Hematopoietic multipotent progenitor cell treated with erythropoietin and hydrocortisone succinate and interleukin-3 and kit ligand, for 4 days (in vitro differentiated cells): ENCODE measurements at places on chromosomes 11 and 22.
A peak's percentile ranks its signal among the peaks of the same experiment; 100 is the strongest.

- no peak for DNase-seq
Observed at GRCh38 chr22:35134637-35135036, 68.7 kb downstream of the ISX start.

GRCh38 chr11:16382638-16383380 lies 26.5 kb upstream of the SOX6 start:
- no peak for DNase-seq

DNA sequence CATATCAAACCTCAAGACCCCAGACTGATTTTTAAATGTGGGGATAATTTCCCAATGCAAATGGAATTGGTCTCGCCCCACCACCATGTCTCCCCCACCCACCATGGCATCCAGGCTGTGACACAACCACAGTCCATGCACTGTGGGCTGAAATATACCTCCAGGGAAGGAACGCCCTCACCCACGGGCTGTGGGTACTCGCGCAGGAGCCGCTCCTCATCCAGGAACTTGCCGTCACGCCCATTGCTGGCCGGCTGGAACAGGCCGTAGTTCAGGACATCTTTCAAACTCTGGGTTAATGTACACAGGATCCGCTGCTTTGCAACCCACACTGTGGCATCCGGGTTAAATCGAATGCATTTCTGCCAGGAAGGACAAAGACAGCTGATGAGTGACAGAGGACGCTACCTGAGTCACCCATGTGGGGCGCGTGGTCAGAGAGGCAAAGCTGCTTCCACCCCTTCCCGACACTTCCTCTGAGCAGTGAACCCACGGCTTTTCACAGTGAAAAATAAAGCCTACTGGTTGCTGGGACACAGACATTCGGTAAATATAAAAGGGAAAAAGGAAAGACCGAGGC lies 133.6 kb downstream of the SHANK2 start:
- no peak for DNase-seq

DNA sequence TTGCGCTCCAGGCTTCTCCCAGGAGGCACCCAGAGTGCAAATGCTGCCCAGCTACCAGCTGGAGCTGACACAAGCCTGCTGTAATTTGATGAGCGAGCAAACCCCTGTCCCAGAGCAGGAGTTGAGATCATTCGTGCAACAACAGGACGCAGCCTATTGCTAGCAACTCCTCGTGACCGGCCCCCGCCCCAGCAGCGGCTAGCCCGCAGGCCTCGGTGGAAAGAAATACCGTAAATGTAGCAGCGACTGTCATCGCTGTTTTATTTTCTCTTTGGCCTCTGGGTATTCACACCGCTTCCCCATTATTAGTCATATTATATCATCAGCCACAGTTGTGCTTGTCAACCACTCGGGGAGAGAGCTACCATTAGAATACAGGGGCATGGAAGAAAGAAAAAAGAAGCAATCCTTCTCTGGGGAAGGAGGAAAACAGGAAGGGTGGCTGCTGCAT lies 59.2 kb upstream of the ATXN10 start:
- DNase-seq: peak; percentile 39

GRCh38 chr11:56486801-56487200 lies 4.4 kb downstream of the OR5M8 start:
- no peak for DNase-seq

GRCh38 chr11:63832336-63832735 lies 6.6 kb upstream of the MARK2 start:
- DNase-seq: peak; percentile 55

GRCh38 chr11:78338138-78338537 lies 79.5 kb downstream of the GAB2 start:
- DNase-seq: peak; percentile 48

DNA sequence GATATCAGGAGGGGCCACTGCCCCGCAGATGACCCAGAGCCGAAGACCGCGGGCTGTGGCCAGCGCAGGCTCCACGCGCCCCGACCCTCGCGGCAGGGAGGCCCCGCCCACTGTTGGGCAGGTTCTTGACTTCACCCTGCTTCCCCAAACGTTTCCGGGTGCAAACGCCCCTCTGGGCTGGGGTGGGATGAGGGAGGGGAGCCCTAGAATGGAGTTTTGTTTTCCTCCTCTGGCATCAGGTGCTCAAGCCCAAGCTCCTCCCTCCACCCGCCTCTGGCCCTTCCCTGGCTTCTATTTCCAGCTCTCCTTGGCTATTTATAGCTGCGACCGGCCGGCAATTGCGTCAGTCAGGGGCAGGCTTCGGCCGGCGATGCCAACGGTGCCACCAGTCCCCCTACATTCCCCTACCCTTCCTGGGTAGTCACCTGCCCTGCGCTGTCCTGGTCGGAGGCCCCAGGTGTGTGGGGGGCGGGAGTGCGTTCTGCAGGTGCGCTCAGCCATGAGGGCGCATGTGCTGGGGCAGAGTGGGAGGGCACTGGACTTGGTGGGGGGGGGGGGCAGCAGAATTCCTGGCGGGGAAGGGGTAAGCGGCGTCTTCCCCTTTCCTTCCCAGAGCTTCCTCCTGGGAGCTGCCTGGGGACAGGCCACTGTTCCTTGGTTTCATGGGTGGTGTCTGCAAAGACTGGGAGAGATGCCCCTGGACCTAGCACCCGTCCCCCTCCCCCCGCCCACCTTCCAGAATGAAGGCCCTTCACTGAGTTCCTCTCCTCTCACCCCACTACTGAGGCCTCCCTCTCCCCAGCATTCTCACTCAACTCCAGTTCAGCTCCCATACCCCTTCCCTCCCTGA lies 23.6 kb downstream of the DUSP8 start:
- peak; percentile 16 for DNase-seq

- no peak for DNase-seq
Observed at GRCh38 chr11:68441466-68442230, 18.9 kb upstream of the PPP6R3 start.

- DNase-seq: no peak
Observed at GRCh38 chr22:25709758-25710157, 32.2 kb upstream of the MYO18B start.

DNA sequence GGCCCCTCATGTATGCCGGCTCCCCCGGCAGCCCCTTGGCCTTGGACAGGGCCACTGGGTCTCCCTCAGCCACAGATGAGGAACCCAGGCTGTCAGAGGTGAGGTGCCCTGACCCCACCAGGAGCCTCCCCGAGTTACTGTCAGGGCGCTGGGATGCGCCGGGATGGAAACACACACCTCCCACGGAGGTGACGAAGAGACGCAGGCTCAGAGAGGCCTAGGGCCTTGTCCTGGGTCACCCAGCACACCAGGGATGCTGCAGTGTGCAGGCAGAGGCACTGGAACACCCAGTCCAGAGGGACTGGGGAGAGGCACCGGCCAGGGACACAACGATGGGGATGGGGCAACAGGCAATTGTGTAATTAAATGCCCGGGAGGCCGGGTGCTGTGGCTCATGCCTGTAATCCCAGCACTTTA lies 81.2 kb upstream of the PRR5 start:
- no peak for DNase-seq

GRCh38 chr11:87144252-87144651 lies 106.5 kb downstream of the TMEM135 start:
- DNase-seq: no peak

DNA sequence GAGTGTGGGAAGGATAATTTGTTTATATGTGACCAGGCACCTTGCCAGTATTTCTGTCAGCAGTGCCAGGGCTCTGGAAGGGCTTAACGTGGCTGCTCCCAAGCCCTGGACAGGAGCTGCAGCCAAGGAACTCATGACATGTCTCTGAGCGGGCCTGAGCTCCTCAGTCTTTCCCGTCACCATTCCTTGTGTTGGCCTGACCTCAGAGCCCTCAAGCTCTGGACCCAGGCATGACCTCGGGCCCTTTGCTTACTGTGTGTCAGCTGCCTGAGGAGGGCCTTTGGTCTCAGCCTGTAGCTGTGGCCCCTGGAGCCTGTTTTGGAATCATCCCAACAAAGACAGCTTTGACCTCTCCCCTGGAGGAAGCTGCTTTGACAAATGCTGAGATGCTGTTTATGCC lies 264.1 kb upstream of the PLET1 start:
- DNase-seq: no peak

- DNase-seq: peak; percentile 74
Observed at GRCh38 chr22:29831186-29831921, 6.7 kb downstream of the ASCC2 start.

- DNase-seq: no peak
Observed at GRCh38 chr11:97432926-97433325, 1043.1 kb downstream of the JRKL start.

- DNase-seq: no peak
Observed at GRCh38 chr22:27201741-27202140, 544.4 kb downstream of the MIAT start.

- DNase-seq: no peak
Observed at GRCh38 chr22:47686594-47687345, 924.3 kb downstream of the TBC1D22A start.

DNA sequence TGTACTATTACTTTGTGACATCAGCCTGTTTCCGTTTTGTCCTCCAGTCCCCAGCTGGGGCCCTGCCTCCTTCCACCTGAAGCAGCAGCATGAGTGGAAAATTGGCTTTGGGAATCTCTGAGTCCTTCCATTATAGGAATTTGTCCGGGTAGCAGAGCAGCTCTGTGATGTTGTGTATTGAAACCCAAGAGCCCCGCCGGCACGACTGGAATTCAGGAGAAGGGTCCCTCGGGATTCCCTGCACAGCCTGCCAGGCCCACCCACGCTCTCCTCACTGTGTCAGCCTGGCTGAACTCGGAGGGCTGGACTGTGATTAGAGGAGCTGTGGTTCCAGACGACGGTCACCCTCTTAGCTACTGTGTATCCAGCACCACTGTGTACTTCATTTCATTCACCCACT lies 18.8 kb upstream of the TSPAN18 start:
- DNase-seq: no peak

GRCh38 chr11:12084256-12084655 lies 26.1 kb upstream of the MICAL2 start:
- no peak for DNase-seq

- DNase-seq: no peak
Observed at GRCh38 chr22:26684168-26684567, 26.8 kb downstream of the MIAT start.

- no peak for DNase-seq
Observed at GRCh38 chr11:69442807-69443137, 38.7 kb upstream of the LINC01488 start.

GRCh38 chr11:61486779-61487178 lies 21.8 kb upstream of the LRRC10B start:
- DNase-seq: no peak

GRCh38 chr11:33248416-33248971 lies 8.7 kb upstream of the HIPK3 start:
- no peak for DNase-seq

DNA sequence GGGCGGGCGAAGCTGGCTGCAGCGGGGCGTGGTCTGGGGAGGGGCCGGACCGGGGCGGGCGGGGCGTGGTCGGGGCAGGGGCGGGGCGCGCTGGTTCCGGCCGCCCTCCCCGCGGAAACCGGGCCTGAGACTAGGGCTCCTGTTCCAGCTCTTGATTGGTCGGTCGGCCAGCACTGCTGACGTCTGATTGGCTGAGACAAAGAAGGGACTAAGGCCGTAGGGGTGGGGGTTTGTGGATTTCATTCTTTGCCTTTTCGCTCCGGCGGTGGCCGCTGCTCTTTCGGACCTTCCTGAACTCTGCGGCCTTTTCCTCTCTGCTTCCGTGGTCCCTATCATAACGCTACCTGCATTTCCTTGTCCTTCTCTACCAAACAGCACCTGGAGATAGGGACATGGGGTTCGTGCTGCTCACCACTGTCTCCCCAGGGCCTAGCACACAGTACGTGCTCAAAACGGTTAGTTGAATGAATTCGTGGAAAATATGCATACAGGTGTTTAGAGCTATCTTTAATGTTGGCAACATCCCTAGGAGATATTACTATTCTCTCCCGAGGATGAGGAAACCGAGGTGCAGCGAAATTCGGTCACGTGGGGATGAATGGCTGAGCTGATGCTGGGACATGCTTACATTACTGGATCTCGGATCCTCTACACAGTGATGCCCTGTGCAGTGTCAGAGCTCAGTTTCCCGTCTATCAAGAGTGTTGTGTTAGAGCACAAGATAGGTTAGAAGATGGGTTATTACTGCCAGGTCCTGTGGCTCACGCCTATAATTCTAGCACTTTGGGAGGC lies 62.8 kb downstream of the NFAM1 start:
- DNase-seq: peak; percentile 95

DNA sequence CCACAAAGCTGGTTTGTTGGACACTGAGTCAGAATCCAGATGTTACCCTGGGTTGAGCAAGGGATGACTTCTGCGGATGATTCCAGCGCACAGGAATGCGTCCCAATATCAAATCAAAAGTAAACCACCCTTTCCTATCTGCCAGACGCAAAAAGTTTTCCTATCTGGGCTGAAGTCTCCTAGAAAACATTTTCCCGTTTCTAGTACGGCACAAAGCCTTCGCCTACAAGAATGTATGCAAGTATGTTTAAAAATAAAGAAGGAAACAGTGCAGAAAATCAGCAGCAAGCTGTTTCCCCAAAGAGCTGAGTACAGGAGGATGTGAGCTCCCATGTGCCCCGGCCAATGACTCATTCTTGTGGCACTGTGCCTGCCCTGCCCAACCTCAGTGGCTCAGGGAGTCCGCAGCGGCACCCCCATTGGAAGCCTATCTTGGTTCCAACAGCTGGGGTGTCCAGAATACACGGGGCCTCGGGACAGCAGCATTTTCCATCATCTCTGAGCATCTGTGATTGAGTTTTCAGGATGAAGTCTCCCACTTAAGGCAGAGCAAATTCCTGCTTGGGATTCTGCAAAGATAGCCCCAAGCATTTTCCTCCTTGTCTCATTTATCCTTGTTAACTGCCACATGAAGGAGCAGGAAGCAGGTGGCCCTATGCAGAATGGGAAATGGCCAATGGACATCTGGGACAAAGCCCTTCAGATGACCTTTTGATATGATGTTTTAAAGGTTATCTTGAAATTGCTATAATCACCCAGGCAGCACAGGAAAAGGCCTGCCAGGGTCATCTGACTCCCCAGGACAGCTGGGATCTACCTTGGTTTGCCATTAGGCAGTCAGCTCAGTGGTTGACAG lies 17.5 kb downstream of the KCNJ5 start:
- DNase-seq: peak; percentile 83

- DNase-seq: no peak
Observed at GRCh38 chr11:27722953-27723344, 22.7 kb upstream of the BDNF start.

DNA sequence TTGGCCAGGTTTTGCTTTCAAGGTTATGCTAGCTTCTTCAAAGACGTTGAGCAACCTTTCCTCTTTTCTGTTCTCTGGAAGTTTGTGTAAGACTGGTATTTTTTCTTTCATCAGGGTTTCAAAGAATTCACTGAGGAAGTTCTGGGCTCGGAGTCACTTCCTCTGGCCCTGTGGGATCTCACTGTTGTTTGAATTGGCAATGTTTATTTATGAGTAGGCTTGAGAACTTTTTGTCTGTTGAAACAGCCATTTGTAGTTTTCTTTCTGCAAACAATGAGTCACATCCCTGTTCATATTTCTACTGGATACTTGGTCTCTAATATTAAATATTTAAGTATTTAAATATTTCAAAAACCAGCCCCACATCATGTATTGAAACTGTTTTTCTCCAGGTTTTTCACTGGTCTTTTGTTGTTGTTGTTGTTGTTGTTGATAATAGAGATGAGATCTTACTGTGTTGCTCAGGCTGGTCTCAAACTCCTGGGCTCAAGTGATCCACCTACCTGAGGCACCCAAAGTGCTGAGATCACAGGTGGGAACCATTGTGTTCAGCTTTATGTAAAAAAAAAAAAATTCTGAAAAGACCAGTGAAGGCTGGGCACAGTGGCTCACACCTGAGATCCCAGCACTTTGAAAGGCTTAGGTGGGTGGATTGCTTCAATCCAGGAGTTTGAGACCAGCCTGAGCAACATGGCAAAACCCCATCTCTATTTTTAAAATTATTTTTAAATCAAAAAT lies 26.9 kb downstream of the SUSD2 start:
- DNase-seq: peak; percentile 65
